ENCODE measurements at places on chromosomes 16 and 17.

GRCh38 chr16:67641779-67642708, 2.9 kb upstream of the CARMIL2 start:
- DNase-seq = no peak

DNA sequence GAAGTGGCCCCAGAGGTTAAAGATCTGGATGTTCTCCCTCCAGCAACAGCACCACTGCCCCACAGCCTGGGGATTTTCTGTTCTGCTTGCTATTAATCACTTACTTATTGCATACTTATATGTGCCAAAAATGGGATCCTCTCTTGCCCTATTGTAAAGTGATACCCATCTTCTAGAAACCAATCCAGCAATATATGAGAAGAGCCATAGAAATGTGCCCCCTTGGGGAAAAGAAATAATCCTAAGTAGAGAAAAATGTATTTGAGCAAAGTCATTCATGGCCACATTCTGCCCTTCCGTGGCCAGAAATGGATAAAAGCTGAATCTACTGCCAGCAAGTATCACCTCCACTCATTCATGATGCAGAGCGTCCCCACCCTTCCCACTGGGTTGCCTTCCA, 20.9 kb downstream of the SOST start:
- no peak for DNase-seq

DNA sequence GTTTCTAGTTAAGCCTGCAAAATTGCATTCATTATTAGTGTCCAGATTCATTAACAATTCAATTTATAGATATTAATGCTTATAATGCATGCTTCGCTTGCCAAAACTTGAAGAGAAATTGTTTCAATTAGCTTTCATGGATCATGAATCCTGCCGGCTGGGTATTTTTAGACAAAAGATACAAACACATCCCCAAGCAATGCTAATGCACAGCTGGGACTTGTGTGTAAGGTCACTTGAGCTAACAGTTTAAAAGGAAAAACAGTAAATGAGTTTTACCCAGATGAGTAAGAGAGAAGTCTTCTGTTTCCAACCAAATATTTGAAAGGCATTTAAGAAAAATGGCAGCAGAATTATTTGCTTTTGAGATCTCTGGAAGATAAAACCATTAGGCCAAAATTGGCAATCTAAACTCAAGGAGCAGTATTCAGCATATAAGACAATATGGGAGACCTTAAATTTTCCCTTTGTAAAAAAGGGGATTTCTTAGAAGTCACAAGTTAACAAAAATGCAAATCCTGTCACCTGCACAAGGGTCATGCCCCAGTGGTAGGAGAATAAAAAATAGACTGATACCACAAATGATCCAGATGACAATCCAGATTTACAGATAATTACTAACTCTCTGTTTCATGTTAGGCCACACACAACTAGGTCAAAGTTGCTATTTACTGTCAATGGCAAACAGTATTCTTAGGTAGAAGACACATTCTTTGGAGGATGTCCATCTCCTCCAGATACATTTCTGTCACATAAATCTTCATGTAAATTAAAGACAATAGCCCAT, 418.4 kb upstream of the PMFBP1 start:
- no peak for DNase-seq

DNA sequence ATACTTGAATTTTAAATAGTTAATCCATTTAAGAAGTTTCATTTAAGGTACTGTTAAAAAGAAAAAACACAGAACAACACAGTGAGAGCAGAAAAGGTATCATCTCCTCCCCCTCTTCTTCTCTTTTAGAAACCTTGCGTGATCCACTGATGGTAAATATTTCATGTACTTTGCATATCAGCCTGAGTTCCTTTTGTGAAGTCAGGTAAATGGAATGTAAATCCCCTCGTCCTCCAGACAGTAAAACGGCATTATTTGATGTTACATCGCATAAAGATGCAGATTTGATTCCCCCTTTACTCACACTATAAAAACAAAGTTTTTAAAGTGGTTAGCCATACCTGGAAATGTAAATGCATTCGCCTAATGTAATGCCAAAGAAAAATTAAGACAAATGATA, 234.4 kb downstream of the WWOX start:
- no peak for DNase-seq

DNA sequence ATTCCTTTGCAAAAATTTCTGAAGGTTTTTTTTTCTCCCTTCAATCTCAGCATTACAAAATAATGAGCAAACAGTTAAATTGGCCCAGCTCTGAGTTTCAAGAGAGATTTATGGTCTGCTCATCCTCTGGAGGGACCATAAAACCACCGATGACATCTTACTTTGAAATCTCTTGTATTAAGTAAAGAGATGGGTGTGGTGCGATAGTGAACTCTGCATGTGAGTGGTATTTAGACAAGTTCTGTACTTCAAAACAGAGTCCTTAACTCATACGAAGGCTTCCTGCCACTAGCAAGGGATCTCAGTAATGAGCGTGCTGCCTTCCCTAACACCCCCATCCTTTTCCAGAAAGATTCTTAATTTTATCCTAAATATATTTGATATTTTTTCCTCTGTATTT, 2.1 kb downstream of the FAM20A start:
- no peak for DNase-seq

All from stimulated activated CD8-positive, alpha-beta memory T cell treated with anti-CD3 and anti-CD28 coated beads, Interleukin-15, amount 100 ng/mL, for 48 hours (primary cell).